Activated CD4-positive, alpha-beta T cell treated with anti-CD3 and anti-CD28 coated beads, Interleukin-10, Interleukin-2, amounts not matched to agents 100 ng/mL and 50 ng/mL, durations not matched to agents 16 hours and 8 hours (primary cell): ENCODE measurements at places on chromosomes 7 and 10.

DNA sequence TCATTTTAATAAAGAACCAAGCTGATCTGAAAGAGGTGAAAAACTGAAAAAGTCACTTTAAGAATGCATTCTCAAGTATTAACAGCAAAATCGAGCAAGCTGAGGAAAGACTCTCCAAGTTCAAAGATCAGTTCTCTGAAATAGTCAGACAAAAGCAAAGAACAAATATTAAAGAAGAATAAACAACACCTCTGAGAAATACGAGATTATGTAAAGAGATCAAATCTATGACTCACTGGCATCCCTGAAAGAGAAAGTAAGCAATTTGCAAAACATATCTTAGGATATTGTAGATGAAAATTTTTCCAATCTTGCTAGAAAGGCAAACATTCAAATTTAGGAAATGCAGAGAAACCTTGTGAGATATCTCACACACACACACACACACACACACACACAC is 138.4 kb upstream of the HGF start:
- no peak for DNase-seq

DNA sequence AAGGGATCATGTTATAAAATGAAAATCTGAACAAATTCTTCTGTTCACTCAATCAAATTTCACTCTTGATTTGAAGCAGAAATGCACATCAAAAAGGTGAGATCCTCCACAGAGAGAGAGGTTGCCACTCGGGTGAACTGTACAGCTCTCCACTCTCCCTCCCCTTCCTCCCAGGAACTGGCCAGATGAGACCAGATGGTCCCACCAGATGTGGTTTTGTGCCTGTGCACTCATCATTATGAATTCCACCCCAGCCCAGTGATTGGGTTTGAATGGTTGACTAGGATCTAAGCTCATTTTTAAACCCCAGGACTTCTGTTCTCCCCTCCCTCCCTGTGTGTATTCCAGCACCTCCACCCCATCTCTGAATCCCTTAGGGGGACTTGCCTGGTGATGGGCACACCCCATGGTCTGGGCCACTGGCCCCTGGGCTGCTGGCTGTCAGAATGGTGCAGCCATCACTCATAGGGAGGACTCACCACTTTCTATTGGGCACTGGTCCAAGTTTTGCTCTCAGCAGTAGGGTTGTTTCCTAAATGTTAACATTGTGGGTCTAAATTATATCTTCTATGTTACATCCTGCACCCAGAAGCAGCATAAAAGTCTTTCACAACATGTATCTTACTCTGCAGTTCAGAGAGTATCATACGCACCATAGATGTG is 393.1 kb downstream of the TNS3 start:
- no peak for DNase-seq

DNA sequence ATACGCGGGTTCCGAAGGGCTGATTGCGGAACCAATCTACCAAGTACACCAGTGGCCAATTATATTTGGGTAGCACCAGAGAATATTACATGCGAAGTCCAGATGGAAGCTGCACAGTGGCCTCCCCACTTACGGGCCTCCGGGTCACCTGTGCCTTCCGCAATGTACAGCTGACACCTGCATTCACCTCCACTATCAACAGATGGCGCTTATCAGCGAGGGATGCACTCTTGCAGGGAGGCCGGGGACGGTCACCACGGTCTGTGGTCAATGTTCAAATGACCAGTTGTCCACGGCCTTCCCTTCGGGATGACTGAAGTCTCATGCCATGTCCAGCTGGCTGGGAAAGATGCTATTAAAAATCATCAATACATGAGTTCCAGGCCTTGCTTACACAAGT is 47.6 kb downstream of the SLIT1 start:
- no peak for DNase-seq

GRCh38 chr7:76291351-76292212 is 10.9 kb upstream of the HSPB1 start:
- peak; percentile 95 for DNase-seq

GRCh38 chr7:130894146-130894908 is 160.3 kb upstream of the KLF14 start:
- DNase-seq: no peak

DNA sequence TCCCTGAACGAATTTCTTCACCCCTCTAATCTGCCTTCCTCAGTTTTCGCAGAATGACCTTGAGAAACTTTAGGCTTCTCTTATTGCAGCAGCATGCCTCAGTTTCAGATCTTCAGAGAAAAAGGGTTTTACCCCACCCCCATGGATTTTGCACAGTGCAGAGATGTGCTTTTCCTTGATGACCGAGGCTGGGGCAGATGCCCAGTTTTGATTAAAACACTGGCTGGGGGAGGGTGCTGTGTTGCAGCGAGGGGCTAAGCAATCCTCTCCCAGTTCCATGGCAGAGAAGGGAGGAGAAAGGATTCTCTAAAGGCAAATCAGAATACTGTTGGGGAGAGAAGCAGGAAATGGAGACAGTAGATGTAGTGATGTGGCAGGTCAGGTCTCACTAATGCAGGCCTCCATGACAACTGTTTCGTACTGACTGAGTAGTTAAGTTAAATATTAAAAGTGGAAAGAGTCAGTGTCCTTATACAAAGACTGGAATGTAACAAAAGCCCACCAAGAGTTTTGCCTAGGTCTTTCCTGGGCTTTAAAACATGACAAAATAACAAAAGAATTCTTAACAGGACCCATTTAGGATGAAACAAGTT is 50.8 kb upstream of the PDZD8 start:
- no peak for DNase-seq

GRCh38 chr10:13026873-13027272 is 25.4 kb upstream of the CCDC3 start:
- DNase-seq: no peak

DNA sequence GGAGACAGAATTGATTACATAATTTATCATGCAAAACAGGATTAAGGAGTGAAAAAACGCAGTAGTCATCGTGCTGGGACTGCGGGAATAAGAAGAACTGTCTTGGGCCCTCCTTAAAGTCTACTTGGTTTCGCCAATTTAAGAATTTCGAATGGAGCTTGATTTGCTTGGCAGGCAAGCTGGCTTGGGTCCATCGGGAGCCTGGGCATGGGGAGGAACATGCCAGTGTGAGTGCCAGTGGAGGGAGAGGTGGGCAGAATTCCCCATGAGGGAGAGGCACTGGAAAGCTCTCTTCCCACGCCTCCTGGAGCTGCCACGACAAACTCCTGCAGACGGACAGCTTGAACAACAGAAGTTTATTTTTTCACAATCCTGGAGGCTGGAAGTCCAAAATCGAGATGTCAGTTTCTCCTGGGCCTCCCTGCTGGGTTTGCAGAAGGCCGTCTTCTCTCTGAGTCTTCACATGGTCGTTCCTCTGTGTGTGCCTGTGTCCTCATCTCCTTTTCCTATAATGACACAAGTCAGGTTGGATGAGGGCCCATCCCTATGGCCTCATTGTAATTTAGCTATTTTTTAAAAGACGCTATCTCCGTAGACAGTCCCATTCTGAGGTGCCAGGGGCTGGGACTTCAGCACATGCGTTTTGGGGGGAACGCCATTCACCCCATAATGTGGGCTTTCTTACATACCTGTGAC is 528.7 kb upstream of the DPP6 start:
- no peak for DNase-seq

GRCh38 chr7:103859709-103860108 is 129.7 kb downstream of the RELN start:
- no peak for DNase-seq

DNA sequence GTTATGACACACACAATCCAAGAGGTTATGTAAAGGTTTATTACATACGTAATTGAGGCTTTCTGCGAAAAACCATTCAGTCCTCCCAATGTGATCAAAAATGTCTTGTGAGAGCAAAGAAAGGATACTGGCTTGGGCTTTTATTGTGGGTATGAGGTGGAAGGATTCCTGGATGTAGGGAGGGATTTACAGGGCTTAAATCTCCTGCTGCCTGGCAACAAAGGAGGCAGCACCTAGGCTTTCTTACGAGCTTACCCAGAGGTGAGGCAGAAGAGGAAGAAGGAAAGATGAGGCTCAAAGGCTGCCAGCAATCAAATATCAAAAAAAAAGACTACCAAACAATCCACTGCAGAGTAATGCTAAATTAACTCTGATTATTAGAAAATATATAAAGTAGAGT is 1149.5 kb upstream of the POT1 start:
- DNase-seq: no peak

GRCh38 chr7:106153891-106154449 is 41.9 kb upstream of the SYPL1 start:
- DNase-seq: peak; percentile 77

GRCh38 chr10:86600296-86600695 is 54.1 kb upstream of the OPN4 start:
- no peak for DNase-seq

DNA sequence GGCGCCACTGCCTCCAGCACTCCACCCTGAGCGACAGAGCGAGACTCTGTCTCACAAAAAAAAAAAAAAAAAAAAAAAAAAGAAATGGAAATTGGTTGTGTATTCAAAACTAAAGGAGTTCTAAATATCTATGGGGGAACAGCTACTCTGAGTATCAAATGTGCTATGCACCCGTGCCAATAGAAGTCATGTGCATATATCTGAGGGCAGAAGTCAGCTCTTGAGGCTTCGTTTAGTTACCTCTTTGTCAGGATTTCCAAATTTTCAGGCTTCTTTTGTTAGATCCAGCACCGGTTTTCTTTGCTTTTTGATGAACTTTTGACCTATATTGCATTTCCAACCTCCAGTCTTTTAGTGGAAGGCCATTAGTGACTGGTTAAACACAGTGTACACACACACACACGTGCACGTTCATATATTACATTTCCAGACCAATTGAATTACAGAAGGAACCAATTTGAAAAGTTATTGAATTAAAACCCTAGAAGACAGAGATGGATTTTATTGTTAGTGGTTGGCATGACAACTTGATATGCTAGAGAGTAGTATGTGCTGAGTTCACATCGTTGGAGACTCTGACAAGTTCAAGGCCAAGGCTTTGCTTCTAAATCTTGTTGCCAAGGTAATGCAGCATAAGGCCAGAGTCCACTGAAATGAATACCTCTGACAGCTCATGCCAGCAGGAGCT is 33.1 kb upstream of the ADD3 start:
- DNase-seq: no peak

DNA sequence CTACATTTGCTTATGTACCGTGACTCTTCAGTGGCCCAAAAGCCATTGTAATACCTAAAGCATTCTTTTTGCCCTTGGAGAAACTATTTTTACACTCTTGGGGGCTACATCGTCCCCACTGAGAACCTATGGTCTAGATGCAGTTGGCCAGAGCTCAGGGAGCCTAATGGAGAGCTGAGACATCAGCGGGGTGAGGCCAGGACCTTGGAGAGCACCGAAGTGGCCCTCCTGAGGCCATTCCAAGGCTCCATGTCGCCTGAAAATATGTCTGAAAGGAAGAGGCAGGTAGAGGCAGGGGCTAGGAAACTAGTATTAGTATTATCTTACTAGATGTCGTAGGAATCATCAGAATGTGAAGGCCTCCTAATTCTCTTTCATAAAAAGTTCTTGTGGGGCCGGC is 4.9 kb downstream of the PKD2L1 start:
- no peak for DNase-seq

- no peak for DNase-seq
Measured at GRCh38 chr7:13904007-13904406, 85.5 kb downstream of the ETV1 start.

DNA sequence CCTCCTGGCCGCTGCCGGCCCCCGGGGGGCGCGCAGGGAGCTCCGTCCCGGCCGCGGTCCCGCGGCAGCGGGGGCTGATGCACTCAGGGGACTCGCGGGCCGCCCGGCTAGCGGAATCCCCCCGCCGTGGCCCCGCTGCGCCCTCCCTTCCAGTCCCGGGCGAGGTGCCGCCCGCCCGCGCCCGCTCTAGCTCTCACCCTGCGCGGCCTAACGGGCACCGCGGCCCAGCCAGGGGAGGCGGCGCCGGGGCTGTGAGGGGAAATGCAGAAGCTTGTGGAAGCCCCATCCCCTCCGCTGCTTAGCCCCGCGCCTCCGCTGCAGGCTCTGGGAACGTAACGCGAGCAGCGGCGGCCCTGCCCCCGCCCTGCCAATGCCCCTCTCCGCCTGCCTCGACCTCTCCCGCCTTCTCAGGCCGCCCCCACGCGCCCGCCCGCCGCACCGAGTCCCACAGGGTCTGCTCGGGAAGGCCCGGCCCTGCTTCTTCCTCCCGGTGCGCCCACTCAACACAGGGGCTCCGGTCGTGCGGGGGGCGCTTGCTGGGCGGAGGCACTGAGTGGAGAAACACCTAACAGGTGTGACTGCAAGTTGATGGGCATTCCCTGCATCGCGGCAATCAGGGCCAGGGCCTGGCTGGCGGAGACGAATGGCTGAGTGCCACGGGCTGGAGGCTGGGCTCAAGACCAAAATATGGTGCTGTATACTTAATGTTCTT is 384 bp upstream of the TMEM229A start:
- no peak for DNase-seq

- no peak for DNase-seq
Measured at GRCh38 chr7:1043552-1044188, 676 bp upstream of the GPR146 start.

GRCh38 chr7:79284211-79284610 is 169.3 kb downstream of the MAGI2 start:
- DNase-seq: no peak

DNA sequence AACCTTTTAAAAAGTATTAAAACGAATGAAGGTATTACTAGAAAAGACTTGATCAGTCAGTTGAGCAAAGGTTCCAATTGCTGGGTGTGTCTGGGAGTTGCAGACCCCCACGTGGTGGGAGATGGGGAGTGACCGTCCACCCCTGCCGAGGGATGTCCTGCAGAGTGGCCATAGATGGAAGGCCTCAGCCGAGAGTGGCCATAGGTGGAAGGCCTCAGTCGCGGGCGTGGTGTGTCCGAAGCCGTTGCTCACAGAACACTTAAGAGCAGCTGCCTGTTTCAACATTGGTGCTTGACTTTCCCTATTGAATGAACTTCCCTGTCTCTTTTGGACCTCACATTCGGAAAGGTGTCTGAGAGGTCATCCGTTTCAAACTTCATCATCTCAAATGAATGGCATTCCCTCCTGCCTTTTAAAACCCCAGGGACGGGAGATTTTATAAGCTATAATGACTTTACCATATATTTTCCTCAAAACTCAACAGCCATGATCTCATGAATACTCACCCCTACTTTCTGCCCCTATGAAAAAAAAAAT is 69.4 kb downstream of the CAMK1D start:
- no peak for DNase-seq
